ENCODE measurements at places on chromosomes 11 and 22.
A peak's percentile ranks its signal among the peaks of the same experiment; 100 is the strongest.

- no peak for DNase-seq
Measured at GRCh38 chr11:13666708-13667107, 1.8 kb upstream of the FAR1 start.

- DNase-seq: no peak
Measured at GRCh38 chr11:103768816-103769215, 267.6 kb upstream of the DDI1 start.

DNA sequence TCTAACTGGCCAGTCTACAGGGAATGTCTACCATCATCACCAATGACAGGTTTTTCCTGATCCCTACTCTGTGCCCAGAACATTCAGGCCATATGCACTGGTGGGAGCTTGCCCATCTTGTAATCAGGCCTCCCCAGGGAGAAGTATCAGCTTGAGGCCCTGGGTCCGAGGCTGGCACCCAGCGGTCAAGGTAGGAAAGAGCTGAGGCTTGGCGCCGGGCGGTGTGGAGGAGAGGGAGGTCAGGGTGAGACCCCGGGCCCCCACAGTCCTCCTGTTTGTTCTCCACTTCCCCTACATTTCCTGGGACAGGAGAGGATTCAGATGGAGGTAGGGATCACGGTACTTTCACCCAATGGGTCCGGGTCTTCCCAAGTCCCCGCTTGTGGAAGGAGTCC lies 15.5 kb downstream of the TSKU start:
- DNase-seq: no peak

GRCh38 chr22:25942856-25943411 lies 200.9 kb downstream of the MYO18B start:
- no peak for DNase-seq

- DNase-seq: no peak
Measured at GRCh38 chr11:103368145-103368544, 258.9 kb downstream of the DYNC2H1 start.

DNA sequence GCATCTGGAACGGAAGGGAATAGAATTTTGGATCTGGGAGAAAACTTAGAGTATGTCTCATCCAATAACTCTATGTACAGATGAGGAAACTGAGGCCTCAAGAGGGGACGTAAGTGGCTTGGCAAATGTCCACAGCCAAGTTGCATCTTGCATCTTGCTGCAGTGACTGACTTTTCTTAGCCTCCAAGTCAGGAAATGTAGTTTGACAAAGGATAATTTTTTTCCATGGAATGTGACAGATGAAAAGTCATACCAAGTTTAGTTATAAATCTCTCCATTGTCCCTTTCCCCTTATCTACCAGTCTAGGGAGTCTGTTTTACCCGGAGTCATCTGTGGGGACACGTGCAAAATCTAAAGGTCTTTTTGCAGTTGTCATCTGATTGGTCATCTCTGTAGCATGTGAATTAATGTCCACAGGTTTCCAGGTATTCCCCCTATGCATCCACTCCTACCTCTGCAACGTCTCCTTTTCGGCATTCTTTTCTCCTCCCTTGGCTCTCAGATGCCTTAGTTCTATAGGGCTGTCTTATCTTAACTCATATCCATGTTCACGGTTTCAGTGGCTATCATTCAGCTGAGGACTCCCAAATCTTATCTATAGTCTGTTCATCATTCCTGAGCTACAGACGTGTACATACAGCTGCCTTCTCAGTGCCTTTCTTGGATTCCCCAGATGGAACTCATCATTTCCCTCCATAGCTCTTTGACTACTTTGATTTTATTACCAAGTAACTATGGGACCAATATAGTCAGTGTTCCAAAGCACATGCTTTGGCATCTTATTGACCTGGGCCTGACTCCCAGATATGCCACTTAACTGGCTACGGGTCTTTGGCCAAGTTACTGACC lies 139.5 kb upstream of the TIMP3 start:
- DNase-seq: no peak

DNA sequence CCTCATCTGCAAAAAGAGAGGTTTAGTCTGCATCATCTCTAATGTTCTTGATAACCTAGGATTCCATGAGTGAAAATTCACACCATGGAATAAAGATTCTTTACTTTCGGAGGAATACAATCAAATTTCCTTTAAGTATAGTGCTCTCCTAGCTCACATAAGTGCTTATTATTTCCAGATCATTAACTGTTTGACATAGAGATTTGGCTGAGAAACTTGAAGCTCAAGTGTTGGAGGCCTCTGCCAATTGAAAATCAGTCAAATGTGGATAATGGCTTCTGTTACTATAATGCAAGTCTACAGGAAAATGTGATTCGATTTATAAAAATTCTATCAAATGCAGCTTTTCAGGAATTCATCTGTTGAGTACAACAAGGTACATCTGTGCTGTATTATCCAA lies 144.6 kb downstream of the KIF18A start:
- no peak for DNase-seq

DNA sequence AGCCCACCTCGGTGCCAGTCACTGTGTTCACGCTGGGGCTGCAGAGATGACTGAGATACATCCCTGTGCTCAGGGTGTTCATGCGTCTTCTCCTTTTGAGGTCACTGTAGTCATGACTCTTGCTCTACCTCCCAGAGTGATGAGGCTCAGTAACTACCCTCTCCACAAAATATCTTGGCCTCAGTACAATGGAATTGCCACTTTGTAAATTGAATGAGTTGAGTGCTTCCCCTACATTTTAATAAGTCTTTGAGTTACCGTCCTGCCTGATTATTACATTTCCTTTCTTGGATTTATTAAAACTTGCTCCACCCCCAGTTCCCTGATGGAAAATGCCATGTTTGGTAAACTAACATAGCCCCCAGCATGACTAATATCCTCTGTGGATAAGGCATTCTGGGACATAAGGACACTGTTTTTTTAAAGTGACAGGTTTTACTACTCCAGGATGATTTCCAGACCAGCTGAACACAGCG lies 15.9 kb downstream of the PRSS23 start:
- DNase-seq: no peak

- DNase-seq: no peak
Measured at GRCh38 chr11:76730887-76731565, 52.1 kb upstream of the TSKU start.

GRCh38 chr11:35629914-35630313 lies 11.7 kb downstream of the FJX1 start:
- no peak for DNase-seq

- peak; percentile 6 for DNase-seq
Measured at GRCh38 chr11:135027461-135027860, 615.4 kb upstream of the B3GAT1 start.

- no peak for DNase-seq
Measured at GRCh38 chr11:106077609-106078455, at the start of gene AASDHPPT. TSS of gene AASDHPPT (plus strand) at chr11:106077662. CDS start at chr11:106077711, 49 bp downstream.

DNA sequence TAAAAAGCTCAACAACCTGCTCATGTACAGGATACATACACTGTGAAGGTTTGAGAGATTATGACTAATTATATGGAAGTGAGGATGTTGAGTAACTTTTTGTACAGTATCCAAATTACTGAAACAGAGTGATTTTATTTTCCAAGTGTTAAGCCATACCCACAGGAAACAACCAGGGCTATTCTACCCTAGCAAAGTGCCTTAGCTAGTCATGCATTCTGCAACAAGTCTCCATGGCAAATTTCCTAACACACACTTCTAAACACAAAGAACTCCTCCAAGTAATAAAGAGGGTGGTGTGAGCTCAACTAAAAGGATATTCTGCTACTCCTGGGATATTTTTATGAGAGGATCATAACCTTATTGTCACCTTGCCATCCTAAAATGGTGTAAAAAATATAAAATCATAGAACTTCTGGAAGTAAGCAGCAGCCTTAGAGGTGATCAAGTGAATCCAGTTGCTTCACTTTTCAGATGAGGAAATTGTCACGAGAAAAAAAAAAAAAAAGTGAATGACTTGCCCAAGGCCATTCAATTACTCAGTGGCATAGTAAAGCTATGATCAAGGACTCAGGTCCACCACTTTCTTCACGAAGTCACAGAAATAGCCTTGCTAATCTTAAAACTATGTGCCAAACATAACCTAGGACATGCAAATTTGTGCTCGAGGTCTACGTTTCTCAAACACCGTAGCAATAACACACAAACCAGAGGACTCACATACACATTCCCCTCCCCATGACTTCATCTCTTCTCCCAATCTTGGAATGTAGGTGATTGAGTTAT lies 4.2 kb downstream of the LGR4 start:
- no peak for DNase-seq

DNA sequence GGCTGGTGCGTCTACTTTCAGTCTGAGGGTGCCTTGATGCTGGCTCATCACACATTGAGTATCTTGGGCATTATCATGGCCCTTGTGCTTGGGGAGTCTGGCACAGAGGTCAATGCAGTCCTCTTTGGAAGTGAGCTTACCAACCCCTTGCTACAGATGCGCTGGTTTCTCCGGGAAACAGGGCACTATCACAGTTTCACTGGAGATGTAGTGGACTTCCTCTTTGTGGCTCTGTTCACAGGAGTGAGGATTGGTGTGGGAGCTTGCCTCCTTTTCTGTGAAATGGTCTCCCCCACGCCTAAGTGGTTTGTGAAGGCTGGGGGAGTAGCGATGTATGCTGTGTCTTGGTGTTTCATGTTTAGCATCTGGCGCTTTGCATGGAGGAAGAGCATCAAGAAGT lies 4.9 kb downstream of the TLCD5 start:
- no peak for DNase-seq

- no peak for DNase-seq
Measured at GRCh38 chr22:26045051-26045450, 124.2 kb upstream of the SEZ6L start.

- no peak for DNase-seq
Measured at GRCh38 chr22:46390652-46391301, 55.3 kb downstream of the TRMU start.

DNA sequence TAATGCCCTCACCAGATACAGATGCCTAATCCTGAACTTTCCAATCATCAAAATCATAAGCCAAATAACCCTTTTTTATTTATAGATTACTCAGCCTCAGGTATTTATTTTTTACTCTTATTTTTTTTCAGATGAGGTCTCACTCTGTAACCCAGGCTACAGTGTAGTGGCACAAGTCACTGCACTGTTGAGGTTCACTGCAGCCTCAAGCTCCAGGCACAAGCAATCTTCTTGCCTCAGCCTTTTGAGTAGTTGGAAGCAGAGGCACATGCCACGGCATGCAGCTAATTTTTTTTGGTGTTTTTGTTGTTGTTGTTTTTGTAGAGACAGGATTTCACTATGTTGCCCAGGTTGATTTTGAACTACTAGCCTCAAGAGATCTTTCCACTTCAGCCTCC lies 49.5 kb downstream of the TTC28 start:
- DNase-seq: no peak

GRCh38 chr11:120326845-120327281 lies 1.8 kb downstream of the TLCD5 start:
- no peak for DNase-seq

- DNase-seq: peak; percentile 69
Measured at GRCh38 chr11:43944761-43945311, 2.4 kb downstream of the C11orf96 start.

DNA sequence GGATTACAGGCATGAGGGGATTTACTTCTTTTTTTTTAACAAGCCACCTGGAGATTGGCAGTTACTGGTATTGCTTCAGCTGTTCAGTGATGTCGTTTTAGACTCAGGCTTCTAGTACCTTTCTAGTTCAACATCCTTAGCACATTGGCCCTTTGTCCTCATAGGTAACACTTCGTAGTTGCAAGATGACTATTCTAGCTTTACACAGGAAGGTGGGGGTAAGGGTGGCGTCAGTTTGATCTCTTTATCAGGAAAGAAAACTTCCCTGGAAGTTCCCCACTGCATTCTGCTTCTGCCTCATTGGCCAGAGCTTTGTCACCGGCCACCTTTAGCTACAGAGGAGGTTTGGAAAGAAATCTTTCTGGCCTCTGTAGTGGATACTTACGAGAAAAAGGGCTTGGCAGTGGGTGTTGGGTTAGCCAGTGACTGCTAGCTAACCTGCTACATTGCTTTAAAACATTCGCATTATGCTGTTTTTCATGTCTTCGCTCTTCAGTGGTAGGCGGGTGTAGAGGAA lies 40.7 kb downstream of the SFI1 start:
- DNase-seq: peak; percentile 52

DNA sequence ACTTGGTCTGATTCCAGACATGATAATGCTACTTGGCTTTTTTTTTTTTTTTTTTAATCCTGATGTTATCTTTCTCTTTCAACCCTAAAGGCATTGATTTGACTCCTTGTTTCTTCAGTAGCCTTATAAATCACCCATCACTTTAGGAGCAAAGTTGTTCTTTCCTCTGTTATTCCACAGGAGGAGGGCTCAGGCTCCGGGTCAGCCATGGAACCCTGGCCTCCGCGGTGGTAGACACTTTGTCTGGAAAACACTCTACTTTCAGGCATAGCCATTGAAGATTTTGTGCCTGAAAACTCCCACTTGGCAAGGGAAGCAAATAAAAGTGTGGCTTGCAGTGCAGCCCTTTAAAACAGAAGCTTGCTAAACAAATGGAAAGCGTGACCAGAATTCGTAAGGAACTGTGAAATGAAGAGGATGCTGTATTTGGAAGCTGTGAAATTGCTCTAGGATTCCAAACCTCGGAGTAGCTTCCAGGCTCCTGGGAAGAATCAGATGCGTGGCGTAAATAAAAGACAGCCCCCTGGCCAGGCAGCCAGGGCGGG lies 44.9 kb downstream of the ARHGAP8 start:
- DNase-seq: no peak

DNA sequence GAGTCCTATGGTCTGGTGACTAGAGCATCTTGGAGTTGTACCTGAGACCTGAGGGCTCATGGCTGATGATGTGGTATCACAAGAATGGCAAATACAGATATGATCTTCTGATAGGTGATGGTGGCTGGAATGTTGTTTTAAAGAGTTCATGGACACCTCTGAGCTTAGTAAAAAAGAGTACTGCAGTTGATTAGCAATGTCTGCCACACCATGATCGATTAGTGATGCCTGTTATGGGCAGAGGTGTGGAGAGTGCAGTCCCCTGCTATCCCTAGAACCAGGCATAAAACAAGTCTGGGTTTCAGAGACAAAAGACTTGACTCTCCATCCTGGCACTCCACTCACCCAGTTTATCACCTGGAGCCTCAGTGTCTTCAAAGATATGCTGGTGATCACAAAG lies 1.4 kb upstream of the BATF2 start:
- DNase-seq: no peak

DNA sequence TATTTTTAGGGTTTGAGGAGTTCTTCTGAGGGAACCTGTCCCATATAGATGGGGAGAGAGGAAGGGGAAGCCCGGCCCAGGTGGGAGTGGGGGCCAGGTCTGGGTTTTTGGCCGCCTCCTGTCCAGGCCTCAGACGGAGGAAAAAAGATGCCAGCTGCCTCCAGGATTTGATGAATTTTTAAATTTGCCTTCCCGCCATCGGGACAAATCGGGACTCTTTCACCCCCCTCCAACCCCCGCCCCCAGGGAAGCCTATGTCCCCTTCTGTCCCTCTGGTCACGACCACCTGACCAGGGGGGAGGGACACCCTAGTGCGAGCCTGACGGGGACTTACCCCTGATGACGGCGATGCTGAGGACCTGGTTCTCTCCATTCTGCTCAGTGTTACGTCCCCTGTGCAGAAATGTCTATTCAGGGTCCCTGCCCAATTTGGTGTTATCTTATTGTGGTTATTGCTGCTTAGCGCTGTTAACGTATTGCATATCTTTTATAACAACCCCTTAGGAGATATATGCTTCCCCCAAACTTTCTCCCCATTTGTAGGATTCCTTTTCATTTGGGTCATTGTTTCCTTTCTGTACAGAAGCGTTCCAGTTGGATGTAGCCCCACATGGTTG lies 115.9 kb upstream of the GRK3 start:
- DNase-seq: peak; percentile 25

- DNase-seq: no peak
Measured at GRCh38 chr22:40183029-40183581, 5.4 kb downstream of the TNRC6B start.

Measured in activated naive CD8-positive, alpha-beta T cell treated with anti-CD3 and anti-CD28 coated beads for 36 hours (primary cell).